Activated CD4-positive, alpha-beta T cell treated with anti-CD3 and anti-CD28 coated beads, Interleukin-2, amount 10 ng/mL, durations not matched to agents 24 days and 14 days (primary cell): ENCODE measurements at places on chromosomes 7 and 10. TPM values are rescaled to one million over a fixed set of nuclear protein-coding genes. Genes with fewer than 3 reads are reported as not detected.
A peak's percentile ranks its signal among the peaks of the same experiment; 100 is the strongest.

DNA sequence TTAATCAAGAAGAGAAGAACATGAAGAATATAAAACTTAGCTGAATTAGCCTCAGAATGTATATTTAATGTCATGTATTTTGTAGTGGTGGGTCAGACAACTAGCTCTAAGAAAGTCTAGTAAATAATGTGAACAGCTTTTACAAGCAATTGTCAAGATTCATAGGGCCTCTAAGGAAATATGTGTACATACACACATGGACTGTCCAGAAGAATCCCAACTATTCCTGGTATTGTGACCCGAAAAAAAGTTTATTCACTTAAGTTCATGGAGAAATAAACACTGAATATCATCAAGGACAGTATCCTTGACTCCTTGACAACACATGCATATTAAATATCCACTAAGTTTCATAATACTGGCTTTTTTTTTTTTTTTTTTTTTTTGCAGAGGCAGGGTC is 11.4 kb upstream of the TWIST1 start:
- no peak for DNase-seq

DNA sequence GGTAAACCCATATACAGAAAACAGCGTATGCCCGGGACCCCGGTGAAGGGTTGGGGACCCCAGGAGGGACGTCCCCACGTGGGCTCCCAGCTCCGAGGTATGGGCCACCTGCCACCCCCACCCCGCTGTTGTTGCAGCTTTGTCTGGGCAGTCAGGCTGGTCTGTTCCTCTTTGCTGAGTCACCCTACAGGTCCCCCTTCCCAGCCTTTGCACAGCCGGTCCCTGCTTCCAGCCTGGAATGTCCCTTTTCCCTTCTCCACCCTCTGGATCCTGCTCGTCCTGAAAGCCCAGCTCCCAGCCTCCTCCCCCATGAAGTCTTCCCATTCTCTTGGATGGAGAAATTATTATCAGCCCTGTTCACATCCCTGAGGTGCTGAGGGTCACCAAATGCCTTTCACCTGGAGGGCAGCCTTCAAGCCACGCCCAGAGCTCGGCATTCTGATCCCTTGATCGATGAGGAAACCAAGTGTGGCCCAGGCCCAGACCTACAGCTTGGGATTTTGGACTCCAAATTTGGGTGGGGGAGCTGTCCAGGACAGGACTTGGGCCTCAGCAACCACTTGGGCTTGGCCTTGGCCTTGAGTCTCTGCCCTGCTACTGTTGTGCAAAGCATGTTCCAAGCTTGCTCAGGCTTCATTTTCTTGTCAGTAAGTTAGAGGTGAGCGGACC is 2.6 kb downstream of the CLDN4 start:
- no peak for DNase-seq

- no peak for DNase-seq
These were observed 428.2 kb downstream of the PARD3 start for GRCh38 chr10:34386921-34387320.

DNA sequence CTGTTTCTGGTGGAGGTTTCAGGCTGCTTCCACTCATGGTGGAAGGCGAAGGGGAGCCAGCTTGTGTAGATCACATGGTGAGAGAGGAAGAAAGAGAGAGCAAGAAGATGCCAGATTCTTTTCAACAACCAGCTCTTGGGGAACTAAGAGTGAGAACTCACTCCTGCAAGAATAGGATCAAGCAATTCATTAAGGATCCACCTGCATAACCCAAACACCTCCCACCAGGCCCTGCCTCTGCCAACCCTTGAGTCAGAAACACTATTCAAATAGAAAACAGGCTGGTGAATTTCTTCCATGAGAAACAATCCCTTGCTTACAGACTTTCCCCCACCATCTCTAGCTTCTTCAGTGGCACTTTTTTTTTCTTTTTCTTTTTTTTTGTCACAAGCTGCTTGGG is 317.2 kb downstream of the GPR158 start:
- no peak for DNase-seq

GRCh38 chr7:15257689-15258088 is 304.1 kb downstream of the AGMO start:
- DNase-seq: no peak

DNA sequence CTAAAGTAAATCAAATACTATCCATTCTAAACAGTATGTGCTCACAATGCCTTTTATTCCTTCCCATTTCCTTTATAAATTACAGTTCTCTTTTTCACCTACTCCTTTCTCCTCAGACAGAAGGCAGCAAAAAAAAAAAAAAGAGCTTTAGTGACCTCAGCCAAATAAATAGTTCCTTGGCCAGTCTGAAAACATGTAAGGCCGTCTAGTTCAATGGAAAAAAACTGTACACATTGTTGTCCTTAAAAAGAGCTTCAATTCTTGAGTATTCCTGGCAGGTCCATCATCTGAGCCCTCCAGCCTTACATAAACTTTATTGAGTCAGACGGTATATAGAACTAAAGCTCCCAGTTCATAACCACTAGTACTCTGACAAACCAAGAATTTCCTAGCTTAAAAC is 185.4 kb downstream of the CACNA2D1 start:
- no peak for DNase-seq

DNA sequence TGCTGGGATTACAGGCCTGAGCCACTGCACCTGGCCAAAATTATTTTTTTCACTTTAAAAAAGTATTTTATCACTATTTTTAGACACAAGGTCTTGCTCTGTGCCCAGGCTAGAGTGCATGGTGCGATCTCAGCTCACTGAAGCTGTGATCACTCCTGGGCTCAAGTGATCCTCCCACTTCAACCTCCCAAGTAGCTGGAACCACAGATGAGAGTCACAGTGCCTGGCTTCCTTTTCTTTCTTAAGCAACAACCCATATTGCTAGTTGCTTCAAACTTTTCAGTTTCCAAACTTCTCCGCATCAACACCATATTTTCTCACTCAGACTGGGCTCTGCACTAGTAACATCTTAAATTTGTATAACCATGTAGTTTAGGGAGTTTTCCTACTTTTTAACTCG is 9.5 kb upstream of the SMC3 start:
- DNase-seq: no peak

- DNase-seq: no peak
These were observed 2.3 kb downstream of the HPS1 start for GRCh38 chr10:98444314-98445006.

DNA sequence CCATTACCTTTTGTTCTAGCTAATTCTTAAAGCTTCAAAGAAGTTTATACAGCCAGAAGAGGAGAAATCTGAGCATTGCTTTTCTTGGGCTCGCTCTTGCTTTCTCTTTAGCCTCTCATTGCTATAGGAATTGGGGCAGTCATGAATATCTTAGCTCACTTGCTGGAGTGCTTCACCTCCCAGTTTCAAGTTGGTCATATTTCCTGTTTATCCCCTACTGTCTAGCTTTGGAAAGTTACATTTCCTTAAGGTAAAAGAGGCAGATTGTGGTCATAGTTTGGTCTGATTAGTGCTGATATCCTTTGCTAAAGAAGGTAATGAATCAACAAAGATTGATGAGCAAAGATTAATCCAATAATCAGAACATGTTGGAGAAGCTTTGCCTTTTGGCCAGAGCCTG is 77.7 kb upstream of the GLI3 start:
- DNase-seq: no peak

- DNase-seq: peak; percentile 57
These were observed 196.9 kb upstream of the RHOBTB1 start for GRCh38 chr10:61140765-61141392.

- no peak for DNase-seq
These were observed 208.0 kb upstream of the PPP2R2D start for GRCh38 chr10:131692686-131693334.

DNA sequence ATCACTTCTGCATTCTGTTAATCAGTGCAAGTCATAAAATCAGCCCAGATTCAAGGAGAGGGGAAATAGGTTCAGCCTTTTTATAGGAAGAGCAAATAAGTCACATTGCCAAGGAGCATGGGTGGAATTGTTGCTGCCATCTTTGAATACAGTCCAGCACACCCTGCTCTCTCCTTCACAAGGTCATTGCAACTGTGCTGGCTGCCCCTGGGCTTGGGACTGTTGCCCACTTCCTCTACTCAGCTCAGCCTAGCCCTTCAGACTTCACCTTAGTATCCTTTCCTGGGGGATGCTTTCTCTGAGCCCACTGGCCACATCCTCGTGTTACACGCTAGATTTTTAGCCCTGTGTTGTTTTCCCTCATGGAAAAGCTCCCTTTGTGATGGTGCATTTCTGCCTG is 527.7 kb downstream of the GALNT17 start:
- no peak for DNase-seq

GRCh38 chr7:461453-462172 is 58.0 kb downstream of the PDGFA start:
- DNase-seq: no peak

GRCh38 chr10:103554488-103555324 is 61.2 kb downstream of the NEURL1 start:
- DNase-seq: peak; percentile 81

GRCh38 chr10:80771902-80772555 is 234.3 kb downstream of the SH2D4B start:
- peak; percentile 17 for DNase-seq

DNA sequence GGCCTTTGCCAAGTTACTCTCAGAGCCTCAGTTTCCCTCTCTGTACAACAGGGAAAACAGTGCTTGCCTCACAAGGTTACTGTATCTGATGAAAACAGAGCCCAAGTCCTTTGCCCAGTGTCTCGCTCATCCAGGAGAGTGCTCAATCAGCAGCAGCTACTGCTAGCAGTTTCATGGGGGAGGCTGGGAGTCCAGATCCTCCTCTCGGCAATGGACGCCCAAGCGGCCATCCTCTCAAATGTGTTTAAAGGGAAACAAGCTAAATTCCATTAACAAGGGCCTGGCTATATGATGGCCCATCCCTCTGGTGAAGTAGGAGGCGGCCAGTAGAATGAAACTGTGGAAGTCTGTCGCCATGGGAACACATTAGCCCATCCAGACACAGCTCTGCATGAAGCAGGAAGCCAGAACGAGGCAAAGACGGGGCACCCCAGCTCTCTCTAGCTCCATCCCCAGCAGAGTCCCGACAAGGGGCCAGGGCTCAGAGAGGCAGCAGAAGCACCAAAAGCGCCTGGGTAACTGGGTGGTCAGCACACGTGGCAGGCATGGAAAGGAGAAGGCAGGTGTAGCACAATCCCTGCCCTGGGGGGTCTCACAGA is 35.2 kb downstream of the FAM53B start:
- no peak for DNase-seq

The TRIM74 gene
- total RNA-seq: 0.33 and 2.1 TPM in 2 replicates

The ZNF804B gene
- not detected in 2 replicates for total RNA-seq

The HIBADH gene
- 21.5 and 22.6 TPM in 2 replicates for total RNA-seq

The SLC12A9 gene
- 37.3 and 41.2 TPM in 2 replicates for total RNA-seq

The MOSPD3 gene
- total RNA-seq: 11.3 and 12.1 TPM in 2 replicates

The ZSWIM8 gene
- total RNA-seq: 50.8 and 53.5 TPM in 2 replicates

The HDAC9 gene
- total RNA-seq: 2.9 and 3.0 TPM in 2 replicates

The CALML5 gene
- total RNA-seq: not detected in 2 replicates

The LRRD1 gene
- not detected in 2 replicates for total RNA-seq
